NCI-H1092 treated with DMSO at 0.1 percent for 48 hours (cell line): ENCODE measurements at places on chromosomes 5 and 9.

DNA sequence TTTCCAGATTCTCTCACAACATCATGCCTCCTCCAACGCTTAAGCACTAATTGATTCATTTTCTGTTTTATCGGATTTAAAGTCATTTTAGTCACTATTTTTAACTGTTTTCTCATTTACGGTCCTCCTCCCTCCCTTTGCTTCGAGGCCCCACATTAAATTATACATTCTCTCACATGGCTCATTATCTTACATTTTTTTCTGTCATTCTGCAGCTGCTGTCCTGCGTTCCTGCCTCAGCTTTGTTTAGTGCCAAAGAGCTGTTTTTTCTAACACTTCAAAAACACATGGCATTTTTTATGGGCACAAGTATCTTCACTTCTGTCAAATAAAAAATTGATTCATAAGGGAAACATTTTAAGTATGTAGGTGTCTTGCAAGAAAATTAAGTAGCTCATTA lies 130.1 kb upstream of the FST start:
- DNase-seq: no peak

DNA sequence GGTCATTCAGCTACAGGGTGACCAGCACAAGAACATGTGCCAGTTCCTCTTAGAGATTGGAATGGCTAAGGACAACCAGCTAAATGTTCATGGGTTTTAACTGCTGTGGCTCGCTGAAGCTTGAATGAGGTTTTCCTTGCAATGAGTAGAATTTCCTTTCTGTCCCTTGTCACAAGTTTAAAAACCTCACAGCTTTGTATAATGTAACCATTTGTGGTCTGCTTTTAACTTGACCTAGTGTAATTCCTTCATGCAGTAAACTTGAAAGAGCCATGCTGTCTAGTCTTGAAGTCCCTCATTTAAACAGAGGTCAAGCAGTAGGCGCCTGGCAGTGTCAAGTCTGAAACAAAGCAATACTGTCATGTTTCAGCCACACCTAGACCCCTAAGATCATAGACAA lies 181.3 kb upstream of the DMRT1 start:
- DNase-seq: no peak

- DNase-seq: no peak
Measured at GRCh38 chr9:37937366-37937765, 33.4 kb upstream of the SLC25A51 start.

DNA sequence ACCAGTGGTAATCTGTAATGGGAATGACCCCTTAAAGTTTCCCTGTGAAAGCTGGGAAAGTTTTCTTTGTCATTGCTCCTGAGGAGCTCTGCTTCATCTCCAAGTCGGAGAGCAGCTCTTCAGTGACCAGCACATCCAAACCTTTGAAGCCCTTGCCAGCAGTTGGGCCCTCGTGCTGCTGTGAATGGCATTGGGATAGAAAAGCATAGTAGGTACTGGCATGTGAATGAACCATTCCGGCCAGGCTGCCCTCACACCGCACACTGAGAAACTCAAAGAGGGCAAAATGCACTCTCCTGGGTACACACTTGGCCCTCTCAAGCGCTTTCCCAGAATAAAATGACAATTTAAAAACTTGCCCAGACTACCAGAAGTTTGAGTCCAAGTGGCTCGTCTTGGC lies 1135.0 kb upstream of the WWC1 start:
- DNase-seq: no peak

GRCh38 chr5:179624841-179625271 lies 1.4 kb upstream of the HNRNPH1 start:
- DNase-seq: peak; percentile 10

- DNase-seq: no peak
Measured at GRCh38 chr9:121842612-121842978, 191.2 kb downstream of the DAB2IP start.

- no peak for DNase-seq
Measured at GRCh38 chr9:109972026-109972882, 192.3 kb downstream of the PALM2AKAP2 start.

GRCh38 chr5:128513806-128514205 lies 24.2 kb downstream of the FBN2 start:
- DNase-seq: no peak

DNA sequence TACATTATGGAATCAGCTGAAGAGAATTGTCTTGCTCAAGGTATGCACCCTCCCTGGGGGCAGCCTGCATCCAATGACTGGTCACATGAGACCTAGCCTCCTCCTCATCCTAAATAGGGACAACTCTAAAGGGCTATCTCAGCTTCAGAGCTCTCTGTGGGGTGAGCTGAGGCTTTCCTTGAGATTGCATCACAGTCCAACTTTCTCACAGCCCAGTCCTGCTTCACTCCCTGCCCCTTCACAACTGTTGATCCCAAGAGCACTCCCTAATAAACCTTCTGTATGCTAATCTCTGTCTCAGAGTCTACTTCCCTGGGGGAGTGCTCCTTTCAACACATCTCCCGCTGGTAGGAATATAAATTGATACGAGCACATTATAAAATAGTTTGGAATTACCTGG lies 44.1 kb upstream of the ERBIN start:
- no peak for DNase-seq

GRCh38 chr9:101027733-101028345 lies 688 bp upstream of the PLPPR1 start:
- DNase-seq: peak; percentile 14

- peak; percentile 19 for DNase-seq
Measured at GRCh38 chr5:152271420-152271819, 133.7 kb downstream of the NMUR2 start.

DNA sequence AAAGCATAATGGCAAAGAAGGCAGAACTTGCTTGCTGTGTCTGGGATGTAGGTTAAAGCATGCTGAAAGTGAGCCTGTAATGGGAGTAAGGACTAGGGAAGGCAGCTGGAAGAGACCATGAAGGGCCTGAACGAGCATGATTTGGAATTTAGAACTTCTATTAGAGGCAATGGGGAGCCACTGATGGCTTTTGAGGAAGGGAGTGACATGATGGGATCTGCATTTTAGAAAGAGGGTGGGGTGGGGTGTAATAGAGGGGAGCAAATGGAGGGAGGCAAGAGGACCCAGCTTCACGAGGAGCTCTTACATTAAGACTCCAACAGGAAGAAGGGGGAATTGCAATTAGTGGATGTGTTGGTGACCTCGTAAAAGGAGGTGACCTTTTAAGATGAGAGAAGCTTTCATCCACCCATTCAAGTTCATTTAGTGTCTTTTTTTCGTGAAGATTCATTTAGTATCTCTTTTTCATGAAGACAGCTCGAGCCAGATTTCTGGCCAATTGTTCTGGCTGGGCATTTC lies 13.6 kb upstream of the GABRP start:
- DNase-seq: no peak

DNA sequence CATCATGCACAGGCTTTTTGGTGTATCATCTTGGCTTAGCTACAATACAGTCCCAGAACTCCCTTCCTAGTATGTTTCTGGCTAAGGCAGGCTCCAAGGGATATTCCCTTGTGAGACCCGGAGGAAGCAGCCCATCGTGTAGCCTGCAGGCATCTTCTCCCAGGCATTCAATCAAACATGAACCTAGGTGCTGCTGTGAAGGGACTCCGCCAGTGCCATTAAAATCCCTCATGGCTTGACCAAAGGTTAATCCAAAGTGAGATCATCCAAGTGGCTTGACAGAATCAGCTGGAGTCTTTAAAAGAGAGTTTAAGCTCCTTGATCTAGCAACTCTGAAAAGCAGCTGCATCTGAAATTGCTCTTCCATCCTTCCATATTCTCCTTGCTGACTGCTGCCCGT lies 333.9 kb downstream of the DIRAS2 start:
- no peak for DNase-seq

DNA sequence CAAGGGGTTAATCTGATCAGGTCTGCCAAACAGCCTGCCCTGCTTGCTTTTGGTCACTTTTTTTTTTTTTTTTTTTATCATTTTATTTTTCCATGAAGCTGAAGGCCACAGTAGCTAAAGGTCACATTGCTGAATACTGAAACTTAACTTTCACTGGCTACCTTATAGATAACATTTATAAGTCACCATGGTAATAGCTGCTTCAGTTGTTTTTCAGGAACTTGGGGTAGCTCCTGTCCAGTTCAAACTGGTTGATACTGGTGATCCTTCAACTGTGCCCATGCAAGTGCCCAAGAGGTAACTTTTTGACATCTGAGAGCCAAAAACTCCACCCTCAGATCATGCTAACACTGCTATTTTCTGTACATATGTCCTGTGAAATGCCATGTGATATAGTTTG lies 68.3 kb upstream of the RGS7BP start:
- DNase-seq: no peak

GRCh38 chr5:115985802-115986757 lies 23.8 kb downstream of the LVRN start:
- DNase-seq: no peak

DNA sequence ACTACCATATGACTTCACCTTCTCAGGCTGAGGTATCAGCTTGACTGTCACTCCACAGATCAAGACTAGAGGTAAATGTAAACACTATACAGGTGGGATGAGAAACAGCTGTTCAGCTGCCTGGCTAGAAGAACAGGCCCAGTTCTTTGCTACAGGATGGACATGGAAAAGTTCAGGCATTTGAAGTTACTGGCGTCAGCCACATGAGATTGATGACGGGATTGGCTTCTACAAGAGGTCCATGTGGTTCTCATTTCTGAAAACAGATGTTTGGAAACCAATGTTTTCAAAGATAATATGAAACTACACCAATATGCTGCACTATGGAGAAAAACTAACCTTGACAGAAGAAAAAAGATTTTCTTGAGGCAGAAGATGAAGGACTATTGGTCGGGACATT lies 324.1 kb downstream of the CDH10 start:
- DNase-seq: no peak

DNA sequence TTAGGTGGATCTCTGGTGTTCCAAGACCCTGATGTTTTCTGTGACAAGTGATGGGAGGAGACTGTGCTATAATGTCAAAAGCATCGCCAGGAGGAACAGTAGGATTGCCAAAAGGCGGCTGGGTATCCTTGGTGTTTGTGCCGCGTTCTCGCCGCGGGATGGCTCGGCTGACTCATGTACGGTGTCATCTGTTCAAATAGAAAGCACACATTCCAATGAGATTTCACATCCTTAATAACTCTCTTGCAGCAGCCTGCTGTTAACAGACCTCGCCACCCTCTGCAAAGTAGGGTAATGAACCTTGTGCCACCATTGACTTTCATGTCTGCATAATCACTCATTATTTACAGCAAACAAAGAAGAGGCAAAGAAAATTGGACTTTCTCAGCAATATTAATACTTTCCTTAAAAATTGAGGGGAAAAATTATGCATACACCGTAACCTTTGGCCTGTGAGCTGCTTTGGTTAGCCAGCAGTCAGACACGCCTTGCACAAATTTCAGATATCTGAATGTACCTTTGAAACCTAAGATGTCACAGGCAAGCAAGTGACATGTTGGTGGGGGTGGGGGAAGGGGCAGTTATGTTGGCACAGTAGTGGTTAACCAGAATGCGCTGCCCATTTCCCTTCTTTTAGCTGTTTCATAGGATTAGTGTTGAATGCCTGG lies 289.4 kb downstream of the EFNA5 start:
- DNase-seq: no peak

GRCh38 chr9:75084081-75084672 lies 3.8 kb downstream of the NMRK1 start:
- DNase-seq: peak; percentile 59

DNA sequence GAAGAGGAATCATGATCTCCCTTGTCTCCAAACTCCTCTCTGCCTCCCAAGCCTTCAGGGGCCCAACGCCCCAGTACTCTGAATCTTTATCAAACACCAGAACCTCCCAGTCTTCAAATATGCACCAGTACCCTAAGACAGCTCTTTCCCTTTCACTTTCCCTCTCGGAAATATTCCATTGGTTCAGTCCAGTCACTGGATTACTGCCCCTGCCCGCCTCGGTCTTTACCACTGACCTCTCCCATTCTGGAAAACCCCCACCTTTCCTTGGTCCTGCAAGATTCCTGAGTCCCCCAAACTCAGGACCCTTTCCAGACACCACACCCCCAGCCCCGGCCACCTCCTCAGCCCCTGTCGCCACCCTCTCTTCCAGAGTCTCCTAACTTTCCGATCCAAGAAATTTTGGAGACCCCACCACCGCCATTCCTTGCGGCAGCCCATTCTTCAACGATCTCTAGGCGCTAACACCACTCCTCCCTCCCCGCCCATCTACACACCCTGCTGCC lies 674 bp downstream of the C5orf15 start:
- DNase-seq: no peak

DNA sequence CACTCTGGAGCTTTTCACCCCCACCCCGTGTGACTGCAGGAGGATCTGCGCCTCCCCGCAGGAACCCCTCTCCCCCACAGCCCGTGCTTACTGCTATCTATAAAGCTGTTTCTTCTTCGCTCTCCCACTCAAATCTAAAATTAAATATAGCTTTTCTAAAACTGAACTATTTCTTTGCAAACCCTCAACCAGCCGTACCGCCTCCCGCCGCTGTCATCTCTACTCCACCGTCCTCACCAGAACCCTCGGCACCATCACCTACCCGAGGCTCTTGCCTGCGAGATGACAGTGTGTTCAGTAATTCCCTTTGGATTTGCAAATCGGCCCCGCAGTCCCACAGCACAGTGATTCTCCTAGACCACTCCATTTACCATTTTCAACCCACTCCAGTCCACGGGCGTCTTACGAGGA lies 13.6 kb downstream of the LPCAT1 start:
- no peak for DNase-seq

DNA sequence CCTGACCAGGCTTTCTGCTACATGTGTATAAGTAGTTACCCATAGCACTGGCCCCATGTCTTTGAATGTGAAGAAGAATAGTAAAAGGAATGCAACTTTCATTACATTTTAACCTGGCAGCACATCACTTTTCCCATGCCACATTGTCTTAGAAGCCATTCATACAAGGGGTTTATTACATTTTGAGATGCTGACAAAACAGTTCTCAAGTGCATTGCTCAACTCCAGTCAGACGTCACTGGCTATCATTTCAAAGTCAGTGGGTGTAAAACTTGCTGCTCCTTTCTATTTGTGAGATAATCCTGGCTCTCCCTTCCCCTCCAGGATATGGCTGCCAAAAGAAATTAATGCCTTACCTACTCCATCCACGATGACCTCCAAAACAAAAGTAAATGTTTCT lies 97.0 kb upstream of the VCAN start:
- DNase-seq: no peak

GRCh38 chr5:71953866-71954265 lies 153.4 kb upstream of the MAP1B start:
- DNase-seq: no peak

GRCh38 chr5:165805756-165806155 lies 2300.3 kb downstream of the MAT2B start:
- DNase-seq: no peak

- no peak for DNase-seq
Measured at GRCh38 chr9:86359151-86359879, 5.1 kb upstream of the TUT7 start.
